ENCODE measurements at places on chromosomes 2 and 18.

DNA sequence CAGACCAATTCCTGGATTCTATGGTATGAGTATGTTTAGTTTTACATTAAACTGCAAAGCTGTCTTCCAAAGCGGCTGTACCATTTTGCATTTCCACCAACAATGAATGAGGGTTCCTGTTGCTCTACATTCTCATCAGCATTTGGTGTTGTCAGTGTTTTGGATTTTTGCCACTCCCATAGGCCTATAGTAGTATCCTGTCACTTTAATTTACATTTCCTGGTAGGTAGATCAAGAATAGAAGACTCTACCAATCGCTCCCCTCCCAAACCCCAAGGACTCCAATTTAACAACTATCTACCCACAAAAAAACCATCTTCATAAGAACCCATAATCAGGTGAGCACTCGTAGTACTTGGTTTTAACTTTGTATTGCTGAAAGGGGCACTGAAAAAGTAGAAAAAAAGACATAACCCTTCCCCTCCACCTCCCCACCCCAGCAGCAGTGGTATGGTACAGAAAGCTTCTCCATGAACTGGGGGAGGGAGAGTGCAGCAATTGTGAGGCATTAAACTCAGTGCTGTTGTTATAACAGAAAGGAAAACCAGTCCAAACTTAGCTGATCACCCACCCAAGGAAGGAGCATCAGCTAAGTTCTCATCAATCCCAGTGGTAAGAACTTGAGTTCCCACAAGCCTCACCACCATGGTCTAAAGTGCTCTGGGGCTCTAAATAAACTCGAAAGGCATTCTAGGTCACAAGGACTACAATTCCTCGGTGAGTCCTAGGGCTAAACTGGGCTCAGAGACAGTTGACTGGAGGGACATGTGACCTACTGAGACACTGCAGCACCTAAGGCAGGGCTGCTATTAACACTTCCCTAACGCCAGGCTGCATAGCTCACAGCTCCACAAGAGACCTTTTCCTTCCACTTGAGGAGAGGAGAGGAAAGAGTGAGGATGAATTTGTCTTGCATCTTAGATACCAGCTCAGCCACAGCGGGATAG, 35.5 kb upstream of the CYTIP start:
- no peak for DNase-seq

- no peak for DNase-seq
Measured at GRCh38 chr18:55073834-55074233, 114.6 kb upstream of the CCDC68 start.

GRCh38 chr2:216491793-216492596, 6.6 kb upstream of the RPL37A start:
- DNase-seq: no peak

DNA sequence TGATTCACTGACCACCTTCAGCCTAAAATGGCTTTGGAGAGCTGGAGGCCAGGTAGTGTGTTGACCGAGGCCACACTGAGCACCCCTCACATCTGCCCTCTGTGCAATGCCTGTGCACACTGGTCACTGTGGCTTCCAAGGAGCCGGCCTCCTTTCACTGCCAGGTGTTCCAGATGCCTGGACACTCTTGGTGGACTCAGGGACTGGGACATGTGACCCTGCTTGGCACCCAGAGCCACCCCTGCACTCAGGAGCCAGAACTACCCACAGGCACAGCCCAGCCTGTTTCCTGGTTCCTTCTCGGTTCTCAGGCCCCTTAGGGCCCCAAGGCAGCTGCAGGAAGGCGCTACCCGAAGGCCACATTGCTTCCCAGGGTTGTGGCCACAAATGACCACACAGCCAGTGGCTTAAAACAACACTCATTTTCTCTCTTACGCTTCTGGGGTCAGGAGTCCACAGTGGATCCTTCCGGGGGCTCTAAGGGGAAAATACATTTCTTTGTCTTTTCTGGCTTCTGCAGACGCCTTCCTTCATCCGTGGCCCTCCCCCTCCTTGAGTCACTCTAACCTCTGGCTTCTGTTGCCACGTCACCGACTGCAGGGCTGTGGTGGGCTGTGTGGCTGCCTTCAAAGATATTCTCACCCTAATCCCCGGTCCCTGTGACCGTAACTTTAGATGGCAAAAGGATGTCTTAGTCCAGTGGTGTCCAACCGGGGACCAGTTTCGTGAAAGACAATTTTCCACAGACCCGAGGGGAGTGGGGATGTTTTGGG, 78.6 kb downstream of the ASB1 start:
- DNase-seq: no peak

DNA sequence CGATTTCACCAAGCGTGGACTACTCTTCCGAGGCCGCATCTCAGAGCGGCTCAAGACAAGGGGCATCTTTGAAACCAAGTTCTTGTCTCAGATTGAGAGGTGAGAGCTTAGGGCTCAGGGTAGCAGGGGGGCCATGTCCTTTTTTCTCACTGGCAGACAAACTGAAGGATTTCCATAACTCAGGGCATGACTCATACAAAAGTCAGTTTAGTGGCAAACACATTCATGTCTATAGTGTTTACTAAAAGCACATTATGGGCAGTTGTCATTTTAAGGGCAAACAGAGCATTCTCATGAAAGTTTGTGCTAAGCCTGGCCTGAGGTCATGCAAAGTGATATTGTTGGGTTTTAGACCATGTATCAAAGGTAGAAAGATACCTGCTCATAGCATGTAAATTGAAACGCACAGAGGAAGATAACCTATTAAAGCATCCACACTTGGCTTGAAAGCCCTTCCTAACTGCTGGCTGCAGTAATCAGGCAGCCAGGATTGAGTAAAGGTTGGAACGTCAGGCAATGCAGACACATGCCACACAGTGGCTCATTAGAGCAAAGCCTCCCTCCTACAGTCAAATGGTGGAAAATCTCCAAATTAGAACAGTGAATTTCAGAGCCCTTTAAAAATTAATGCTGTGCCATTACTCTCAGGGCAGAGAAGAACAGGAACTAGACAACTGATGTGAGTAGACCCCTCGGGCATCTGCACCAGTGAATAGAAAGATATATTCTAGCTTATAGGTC, 54.2 kb downstream of the HK2 start:
- DNase-seq: no peak

DNA sequence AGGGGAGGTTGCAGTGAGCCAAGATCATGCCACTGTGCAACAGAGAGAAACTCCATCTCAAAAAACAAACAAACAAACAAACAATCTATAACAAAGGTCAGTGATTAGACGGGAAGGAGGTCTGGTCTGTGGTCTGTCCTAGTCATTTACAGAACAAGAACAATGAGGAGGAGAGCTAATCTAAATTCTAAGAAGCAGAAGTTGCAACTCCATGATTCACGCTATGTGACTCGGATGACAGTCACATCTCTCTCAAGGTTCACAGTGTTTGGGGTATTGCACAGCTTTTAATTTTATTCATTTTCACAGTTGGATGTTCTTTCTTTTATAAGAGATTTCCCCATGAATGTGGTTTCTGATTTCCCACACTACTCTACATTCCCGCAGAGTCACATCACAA, 218.7 kb upstream of the PIEZO2 start:
- DNase-seq: no peak

DNA sequence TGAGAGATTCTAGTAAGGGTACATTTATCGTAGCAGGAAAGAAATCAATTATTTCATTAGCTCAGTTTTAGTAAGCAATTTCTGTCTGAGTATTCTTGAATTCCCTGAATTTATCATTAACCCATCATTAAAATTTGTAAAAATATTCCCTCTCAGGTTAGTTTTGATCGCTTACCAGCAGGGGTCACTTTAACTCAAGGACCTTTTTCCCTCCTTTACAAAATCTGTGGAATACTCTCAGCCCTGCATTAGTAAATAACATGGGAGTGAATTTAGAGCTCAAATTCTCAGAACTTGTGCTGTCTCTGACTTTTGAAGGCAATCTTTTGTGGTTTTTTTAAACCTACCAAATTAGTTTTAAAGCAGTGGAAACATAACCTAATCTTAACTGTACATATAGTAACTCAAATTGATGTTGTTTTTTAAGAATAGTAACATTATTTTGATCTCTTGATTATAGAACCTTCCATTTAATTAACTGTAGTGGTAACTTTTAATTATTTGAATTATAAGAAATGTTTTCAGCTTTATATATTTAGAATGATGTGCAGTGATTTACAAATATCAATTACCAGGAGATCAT, 97.2 kb downstream of the AGPS start:
- no peak for DNase-seq

DNA sequence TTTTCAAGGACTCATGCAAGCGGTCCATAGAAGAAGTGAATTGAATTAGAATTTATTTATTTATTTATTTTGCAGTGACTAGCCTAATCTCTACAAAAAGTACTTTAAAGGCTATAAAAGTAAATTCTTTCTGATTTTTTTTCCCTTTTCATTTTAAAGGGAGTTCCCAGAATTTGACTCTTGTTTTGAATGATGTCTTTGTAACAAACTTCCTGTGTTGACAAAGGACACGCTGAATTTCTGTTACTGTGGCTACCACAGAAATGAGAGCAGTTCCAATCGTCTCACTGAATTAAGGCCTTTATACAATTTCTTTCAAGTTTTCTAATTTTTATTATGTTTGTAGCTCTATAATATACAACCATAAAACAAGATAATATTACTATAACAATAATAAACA, 46.3 kb upstream of the LPIN2 start:
- no peak for DNase-seq

DNA sequence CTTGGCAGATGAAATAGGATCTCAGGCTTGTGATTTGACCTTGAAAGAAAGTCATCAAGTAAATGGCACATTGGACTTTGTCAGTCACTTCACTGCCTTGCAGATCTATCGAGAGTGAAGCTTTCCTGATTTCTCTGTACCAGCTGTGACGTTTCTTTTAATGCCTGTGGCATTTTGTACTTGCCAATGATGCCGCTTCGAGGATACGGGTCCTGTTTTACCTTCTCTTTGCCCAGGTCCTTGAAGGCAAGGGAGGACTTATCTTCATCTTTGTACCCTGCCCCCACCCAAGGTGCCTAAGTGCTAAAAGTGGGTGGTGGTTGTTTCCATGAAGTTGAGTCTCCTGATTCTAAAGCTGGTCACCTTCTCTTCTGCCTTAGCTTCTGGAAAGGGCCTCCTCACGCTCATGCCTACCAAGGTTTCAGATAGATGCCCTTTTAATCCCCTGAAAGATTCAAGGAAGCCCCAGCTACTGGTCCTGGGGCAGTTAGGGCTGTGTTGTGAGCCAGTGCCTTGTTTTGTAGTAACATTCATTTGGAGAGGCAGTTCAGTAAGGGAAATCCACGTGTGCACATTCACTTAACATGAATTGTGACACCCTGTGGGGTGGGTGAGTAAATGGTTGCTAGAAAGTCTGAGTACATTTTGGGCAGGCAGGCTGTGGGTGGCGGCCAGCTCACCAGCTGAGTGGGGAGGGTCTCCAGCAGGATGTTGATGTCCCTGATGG, 6.1 kb downstream of the LBH start:
- no peak for DNase-seq

- DNase-seq: no peak
Measured at GRCh38 chr2:191012845-191013681, 908 bp downstream of the STAT1 start.

DNA sequence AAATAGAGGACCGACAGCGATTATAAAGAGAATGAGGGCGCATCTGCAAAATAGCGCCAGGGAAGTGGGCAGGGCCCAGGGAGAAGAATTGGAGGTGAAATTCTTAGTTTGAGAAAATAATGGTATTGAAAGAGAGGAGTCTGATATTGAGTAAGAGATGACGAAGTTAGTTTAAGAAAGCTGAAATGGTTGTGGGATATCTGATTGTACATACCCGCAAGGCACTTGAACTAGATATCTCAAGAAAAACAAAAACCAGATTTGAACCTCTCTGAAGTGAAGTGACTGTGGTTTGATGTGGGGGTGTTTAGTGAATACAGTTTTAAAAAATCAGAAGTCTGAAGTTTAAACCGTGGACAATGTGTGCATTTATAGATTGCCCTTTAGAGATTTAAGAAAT, 38.9 kb downstream of the ZNF532 start:
- no peak for DNase-seq

DNA sequence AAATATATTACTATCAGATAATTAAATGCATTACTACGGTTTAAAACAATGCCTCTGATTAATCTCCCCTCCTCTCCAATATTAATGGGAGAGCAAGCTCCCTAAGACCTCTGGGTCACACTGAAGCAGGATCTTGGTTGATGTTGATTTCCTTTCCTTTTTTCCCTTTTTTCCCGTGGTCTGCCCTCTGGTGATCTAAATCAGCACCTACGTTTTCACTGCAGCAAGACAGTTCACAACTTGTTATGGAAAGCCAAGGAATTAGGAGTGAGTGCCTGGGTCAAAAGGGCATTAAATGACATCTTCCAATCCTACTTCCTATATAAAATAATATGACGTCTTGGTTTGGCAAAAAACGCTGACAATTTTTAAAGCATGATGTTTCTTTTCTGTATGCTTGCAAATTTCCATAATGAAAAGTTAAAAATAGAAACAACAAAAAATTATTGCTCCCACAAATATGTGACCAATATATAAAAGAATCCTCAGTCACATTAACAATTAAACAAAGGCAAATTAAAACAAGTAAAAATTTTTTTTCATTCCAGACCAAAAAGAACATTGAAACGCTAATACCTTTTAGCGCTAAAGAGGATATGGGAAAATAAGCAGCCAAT, 7.9 kb upstream of the CFAP36 start:
- no peak for DNase-seq

- DNase-seq: no peak
Measured at GRCh38 chr2:42569883-42570282, 1.5 kb downstream of the MTA3 start.

- no peak for DNase-seq
Measured at GRCh38 chr2:240412211-240412861, 23.1 kb upstream of the GPC1 start.

All from stimulated activated CD8-positive, alpha-beta memory T cell treated with anti-CD3 and anti-CD28 coated beads, Interleukin-4, amount 100 ng/mL, for 1 hour (primary cell).